ENCODE measurements at places on chromosomes 5 and 9.

DNA sequence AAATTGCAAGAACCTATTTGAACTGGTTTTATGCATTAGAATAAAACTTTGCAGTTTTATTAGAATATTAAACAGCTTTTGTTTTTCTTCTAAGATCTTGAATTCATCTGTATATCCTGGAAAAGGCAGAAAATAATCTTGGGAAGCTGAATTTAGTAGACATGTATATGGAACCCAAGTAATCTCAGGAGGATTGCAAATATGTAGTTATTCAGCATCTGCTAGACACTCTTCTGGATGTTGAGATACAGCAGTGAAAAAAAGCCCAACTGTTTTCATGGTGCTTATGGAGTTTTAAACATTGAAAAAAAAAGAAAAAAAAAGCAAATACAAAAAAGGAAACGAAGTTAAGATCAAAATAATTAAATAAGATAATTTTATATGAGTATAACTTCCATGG is 922.2 kb upstream of the SEMA6A start:
- DNase-seq: no peak

- no peak for DNase-seq
These were observed 186.3 kb downstream of the SGCD start for GRCh38 chr5:156513123-156513815.

GRCh38 chr9:112348257-112349007 is 15.0 kb upstream of the PTBP3 start:
- DNase-seq: peak; percentile 36

DNA sequence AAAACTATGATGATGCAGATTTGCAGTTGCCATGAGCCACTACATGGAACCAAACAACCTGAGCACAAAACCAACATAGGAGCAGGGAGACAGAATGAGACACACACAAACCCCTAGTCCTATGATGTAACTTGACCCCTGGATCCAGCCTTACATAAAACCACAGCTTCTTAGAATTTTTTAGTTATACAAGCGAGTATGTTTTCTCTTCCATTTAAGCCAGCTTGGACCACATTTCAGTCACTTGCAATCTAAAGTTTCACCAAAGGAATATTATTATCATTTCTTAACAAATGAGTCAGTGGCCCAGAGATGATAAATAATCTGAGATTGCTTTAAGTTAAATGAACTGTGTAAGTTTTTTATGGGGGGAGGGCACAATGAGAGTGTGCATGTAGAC is 6.8 kb downstream of the SPOCK1 start:
- no peak for DNase-seq

GRCh38 chr5:66807743-66808142 is 211.6 kb downstream of the MAST4 start:
- no peak for DNase-seq

DNA sequence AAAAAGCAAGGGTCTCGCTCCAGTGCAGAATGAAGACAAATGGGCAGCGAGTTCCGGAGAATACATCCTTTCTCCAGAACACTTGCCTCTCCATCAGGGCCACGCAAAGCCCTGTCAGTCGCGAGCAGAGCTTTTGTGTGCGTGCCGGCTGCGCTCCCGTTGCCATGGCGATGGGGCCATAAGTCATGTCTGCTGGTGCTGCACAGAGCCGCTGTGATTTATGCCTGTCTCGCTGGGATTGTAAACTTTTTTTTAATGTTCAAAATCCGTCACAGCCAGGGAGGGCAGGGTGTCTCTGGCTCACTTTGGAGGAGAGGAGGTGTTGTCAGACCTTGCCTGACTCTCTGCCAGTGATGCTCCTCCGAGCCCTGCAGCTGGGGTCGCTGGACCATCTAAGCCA is 272.7 kb downstream of the TRIM32 start:
- no peak for DNase-seq

- DNase-seq: no peak
These were observed 338.1 kb downstream of the ASTN2 start for GRCh38 chr9:117076571-117077290.

GRCh38 chr5:126220725-126221124 is 202.5 kb upstream of the GRAMD2B start:
- DNase-seq: no peak

DNA sequence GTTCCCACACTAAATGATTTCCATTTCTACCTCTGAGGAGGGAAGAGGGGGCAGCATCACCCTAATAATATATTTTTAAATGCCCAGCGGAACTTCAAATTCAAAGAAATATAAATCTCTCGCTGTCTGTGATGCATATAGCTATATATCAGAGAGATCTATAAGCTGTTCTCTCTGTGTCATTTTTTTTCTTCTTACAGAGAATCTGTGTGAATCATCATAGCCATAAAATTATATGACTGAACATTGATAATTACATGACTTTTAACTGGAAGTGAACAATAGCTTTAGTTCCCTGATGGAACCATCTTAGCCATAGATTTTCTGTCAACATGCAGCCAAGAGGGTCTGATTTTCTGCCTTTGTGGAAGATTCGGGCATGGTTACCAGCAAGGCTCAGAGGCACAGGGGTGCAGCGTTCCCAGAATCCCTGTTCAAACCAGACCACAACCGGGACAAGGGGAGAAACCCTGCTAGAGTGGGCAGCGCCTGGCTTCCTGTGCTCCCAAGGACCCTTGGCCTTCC is 93.7 kb upstream of the OSMR start:
- no peak for DNase-seq

- DNase-seq: no peak
These were observed 99.4 kb downstream of the DRD1 start for GRCh38 chr5:175344331-175345195.

DNA sequence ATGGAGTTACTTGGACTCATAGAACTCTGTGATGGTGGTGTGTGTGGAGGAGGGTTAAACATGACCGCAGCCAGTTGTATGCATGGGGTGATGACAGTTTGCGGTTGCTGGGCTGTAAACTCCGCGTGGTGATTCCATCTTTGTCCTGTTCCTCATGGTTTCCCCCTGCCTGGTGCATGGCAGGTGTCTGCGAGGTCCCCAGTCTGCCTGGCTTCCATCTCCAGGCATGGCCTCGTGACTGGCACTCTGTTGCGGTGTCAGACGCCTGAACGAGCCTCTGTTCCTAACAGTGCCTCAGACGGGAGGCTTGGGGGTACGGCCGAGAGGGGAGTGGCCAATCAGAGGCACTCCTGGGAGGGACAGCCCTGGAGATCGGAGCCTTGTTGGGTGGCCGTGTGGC is 33.9 kb upstream of the SH3PXD2B start:
- no peak for DNase-seq

- no peak for DNase-seq
These were observed 1.5 kb upstream of the ANKHD1 start for GRCh38 chr5:140399979-140400729.

DNA sequence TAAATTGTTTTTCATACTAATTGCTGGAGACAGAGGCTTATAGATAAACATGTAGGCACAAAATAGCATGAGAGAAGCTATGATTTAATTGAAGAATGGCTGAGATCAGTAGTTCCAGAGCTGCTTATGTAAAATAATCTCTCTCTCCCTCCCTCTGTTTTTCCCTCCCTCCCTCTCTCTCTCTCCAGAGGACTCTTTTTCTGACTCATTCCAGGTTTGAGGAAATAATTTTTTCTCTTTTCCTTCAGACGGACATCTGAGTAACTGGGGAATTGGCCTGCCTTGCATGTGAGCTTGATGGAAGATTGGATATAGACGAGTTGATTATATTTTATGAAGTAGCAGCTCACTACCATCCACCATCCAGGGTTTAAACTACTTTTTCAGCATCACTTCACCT is 35.5 kb downstream of the KCTD16 start:
- DNase-seq: no peak

GRCh38 chr9:96461336-96461735 is 11.4 kb downstream of the HABP4 start:
- no peak for DNase-seq

DNA sequence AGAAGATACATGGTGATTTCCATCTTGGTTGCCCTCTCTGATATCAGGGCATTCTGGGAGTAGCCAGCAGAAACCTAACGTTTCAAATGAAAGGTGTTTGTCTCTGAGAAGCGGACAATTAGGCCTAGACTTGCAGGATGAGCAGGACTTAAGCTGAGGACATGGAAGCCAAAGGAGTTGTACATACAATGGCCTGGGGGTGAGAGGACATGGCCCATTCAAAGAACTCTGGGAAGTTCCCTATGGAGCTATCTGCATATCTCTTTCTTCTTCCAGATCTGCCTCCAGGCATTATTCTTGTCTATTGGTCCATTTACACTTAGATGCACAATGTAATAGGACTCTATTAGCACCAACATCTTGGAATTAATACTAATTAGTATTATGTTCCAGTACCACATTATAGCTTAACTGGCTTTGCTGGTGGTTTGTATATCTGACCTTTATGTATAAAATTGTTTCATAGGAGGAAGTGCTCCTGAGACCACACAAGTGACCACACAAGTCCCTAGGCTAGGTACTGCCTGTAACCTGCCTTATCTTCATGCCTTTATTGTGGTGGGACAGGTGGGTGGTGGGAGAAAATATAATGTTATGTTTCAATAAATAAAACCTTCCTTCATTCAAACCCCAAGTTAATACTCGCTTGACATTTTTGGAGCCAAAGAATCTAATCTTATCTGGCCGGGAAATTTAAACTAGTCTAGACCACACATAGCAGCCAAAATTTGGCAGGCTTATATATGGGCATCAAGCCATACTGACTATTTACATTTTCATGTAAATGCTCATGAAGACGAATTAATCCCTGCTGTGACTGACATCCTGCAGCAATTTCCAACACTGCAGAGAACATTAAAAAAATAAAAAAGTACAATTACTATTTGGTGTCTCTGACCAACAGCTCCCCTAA is 52.1 kb upstream of the EQTN start:
- DNase-seq: no peak

DNA sequence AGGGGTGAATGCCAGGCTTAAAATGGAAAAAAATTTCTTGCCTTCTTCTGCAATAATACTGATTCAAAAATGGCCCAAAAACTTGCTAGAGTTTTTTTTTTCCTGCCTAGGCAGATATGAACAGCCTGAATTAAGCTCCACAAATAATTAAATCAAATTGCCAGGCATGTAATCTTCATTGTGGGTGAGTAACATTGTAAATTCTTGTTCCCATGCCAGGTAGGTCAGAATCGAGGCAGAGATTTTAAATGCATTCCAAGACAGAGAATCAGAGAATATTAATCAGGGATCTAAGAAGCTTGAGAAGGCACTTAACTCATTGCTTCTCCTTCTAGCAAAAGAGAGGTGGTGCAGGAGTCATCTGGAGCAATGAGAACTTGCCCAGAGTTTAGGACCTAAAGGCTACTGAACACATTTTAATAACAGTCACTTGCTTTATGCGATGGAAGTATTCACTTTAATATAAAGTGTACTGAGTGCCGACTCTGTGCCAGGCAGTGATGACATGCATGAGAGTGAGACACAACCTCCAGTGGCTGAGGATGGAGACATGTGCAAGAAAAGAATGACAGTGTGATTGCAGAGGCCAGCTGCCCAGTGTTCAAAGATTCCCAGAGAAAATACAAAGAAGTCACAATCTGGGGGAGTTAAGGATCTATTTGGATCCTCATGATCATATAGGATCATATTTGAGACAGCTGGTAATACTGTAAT is 102.3 kb downstream of the APBA1 start:
- DNase-seq: no peak

DNA sequence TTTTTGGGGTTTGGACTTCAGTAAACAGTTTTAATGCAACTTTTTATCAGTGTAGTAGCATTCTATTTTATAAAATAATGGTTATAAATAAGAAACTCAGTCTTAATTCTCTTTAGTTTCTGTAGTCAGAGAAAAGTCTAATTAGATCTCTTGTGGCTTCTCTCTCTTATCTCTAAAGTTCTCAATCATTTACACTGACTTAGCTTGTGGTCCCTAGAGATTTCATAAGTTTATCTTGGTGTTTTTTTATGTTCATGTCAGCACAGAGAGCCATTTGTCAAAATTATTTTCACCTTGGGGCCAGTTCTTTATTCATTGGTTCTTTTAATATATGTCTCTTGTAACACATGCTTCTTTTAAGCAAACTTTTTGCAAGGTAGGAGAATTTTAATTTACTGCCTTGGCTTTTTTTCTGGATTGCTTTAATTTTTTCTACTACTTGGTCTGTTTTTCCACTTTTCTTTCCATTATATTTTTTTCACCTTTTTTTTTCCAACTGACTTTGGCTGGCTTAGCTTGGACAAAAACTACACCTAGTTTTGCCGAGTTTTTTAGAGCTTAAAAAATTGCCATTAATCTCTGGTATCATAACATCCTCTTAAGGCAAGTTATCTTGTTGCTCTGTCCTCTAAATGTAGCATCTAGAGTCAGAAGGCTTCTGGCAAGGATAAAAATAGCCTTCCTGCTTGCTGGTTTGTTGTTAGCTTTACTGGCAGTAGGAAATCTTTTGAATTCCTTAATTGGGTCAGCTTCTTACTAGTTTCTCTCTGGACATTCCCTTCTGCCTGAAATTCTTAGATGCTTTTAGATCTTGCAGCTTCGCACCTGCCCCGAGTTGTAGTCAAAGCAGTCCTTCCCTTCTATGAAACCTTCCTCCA is 35.3 kb downstream of the CPEB4 start:
- DNase-seq: no peak

DNA sequence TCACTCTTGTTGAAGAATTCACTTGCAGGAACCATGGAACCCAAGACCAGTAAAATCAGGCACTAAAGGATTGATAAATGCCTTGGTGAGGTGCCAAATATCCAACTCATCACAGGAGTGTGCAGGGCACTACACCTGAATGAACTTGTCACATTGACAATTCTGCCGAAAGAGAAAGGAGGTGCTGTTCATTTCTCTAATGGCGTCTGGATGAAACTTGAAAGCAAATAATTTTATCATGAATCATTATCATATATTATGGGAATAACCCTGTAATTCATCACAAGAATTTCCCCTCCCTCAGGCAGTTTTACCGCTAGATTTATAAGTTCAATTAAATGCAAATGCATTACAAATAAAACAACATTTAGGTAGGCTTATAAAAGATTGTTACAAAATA is 360.0 kb downstream of the GLIS3 start:
- DNase-seq: no peak

DNA sequence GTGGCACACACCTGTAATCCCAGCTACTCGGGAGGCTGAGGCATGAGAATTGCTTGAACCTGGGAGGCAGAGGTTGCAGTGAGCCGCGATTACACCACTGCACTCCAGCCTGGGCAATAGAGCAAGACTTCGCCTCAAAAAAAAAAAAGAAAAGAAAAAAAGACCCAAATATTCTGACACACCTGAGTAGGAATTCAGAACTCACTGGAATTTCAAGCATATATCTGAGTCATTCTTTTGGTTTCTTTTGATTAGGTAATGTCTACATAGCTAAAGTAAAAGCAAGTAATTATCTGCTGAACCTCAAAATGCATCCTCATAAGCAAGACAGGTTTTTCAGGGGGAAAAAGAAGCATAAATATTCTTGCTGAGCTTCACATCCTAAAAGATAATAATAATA is 35.9 kb downstream of the ANKRD31 start:
- no peak for DNase-seq

DNA sequence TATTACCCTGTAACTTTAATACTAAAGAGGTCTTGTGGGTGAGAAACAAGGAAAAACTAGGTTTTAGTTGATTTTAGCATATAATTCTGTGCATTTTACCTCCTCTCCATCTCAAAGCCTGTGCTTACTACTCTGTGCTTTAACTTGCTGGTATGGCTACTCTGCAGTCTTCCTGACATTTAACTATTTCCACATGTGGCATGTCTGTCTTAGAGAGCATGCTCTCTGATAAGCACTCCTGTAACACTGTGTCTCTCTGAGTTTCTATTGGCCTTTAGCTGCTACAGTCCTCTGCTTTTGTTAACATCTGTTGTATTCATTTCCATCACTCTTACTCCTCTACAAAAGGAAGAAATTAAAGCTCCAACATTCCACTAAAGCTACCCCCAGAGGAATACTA is 418.3 kb downstream of the RAB3C start:
- DNase-seq: no peak

- DNase-seq: no peak
These were observed 140.9 kb downstream of the ZNF608 start for GRCh38 chr5:124605541-124605940.

Data from T-helper 17 cell (primary cell).